Heart left ventricle (tissue), 16 donors: ENCODE measurements at places on chromosomes 4 and X. TPM values are rescaled to one million over a fixed set of nuclear protein-coding genes. Genes with fewer than 3 reads are reported as not detected.
A peak's percentile ranks its signal among the peaks of the same experiment; 100 is the strongest.

GRCh38 chr4:110898290-110898689, 275.4 kb upstream of the PITX2 start:
- no peak for DNase-seq

The FGFR3 gene
- 2.4 TPM for total RNA-seq

DNA sequence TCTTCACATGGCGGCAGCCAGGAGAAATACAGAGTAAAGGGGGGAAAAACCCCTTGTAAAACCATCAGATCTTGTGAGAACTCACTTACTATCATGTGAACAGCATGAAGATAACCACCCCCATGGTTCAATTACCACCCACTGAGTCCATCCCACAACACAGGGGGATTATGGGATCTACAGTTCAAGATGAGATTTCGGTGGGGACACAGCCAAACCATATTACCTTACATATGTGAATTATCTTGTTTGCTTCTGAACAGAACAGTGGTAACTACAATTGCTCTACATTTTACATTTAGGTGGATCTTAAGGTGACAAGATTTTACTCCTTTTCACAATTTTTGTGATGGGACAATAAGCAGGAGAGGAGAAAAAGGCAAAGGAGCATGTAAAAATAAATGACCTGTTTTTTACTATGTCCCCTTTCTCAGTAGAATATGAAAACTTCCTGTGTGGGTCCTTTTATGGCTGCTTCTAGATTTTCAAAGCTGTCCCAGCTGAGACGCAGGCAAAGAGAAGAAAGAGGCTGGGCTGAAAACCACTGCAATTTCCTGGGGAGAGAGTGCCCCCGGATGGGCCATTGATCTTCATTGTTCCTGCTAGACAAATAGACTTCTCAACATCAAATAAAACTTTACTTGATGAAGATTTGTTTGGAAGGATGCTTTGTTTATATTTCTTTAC, 45.9 kb upstream of the PGM2 start:
- peak; percentile 17 for DNase-seq

The CXCL6 gene
- total RNA-seq: 2.7 TPM

DNA sequence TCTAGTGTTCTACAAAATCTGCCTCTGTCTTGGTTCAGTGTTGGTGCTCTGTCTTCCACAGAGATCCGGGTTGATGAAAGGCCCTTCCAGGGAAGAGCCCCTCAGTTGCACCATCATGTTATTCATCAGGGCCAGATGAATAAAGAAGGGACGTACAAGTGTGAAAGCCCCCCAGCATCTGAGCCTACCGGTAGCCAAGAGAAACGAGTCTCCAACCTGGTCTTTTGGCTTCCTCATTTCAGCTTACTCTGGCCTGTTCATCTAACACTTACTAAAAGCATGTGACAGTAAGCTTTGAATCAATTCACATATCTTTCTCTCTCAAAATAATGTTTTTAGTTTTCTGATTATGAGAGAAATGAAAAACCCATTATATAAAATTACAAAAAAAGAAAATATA, 19.2 kb downstream of the MEPE start:
- DNase-seq: no peak

- DNase-seq: no peak
These were observed 58.8 kb upstream of the FAAH2 start for GRCh38 chrX:57227691-57228090.

DNA sequence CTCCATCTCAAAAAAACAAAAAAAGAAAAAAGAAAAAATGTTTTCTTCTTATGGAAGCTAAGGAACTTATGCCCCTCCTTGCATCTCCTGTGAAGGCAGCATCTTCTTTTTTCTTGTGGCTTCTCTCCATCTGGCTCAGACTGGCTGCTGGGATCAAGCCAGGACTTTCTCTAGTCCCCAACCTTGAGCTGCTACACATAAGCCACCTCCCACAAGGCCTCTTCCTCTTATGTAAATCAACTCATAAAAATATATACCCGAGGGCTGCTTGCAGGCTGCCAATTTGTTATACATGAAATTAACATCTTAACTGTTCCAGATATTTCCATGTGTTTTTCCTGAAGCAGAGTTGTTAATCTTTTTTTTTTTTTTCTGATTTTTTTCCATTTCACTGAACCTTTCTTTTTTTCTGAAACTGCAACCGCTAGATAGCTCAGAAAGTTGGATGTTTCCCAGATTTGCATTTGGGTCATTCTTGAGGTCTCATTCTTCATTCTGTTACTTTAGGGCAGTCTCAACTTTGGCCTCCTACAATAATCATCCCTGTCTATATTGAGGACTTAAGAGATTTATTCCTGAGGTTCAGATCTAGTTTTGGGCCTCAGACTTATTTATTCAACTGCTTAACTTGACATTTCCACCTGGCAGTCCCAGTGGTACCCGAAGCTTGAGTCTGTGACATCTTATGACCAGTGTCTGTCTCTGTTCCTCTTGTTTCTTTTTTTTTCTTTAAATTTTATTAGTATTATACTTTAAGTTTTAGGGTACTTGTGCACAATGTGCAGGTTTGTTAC, 10.3 kb downstream of the SNX25 start:
- DNase-seq: no peak

The RIPPLY1 gene
- not detected for total RNA-seq

The SPANXB1 gene
- not detected for total RNA-seq

The ARHGAP6 gene
- total RNA-seq: 2.5 TPM

The ARHGEF38 gene
- total RNA-seq: not detected

- no peak for DNase-seq
These were observed 407.9 kb downstream of the TECRL start for GRCh38 chr4:64001229-64001898.

The CSAG3 gene
- not detected for total RNA-seq

The ARX gene
- not detected for total RNA-seq

The COL4A5 gene
- 7.7 TPM for total RNA-seq

DNA sequence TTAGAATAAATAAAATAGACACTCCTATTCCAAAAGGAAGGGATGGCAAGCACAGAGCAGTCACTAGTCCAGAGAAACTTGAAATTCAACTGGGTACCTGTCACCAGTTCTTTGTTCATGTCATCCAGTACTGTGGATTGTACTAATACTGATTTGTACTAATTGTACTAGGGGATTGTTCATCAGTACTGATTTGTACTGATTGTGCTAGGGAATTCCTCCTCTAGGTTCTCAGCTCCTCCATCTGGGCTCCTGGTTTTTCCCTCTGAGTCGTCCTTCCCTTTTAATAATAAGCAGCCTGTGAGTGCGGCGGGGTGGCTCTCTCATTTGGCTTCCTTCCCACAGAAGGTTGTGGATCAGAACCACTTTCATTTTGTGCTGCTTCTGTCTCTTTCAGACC, 31.0 kb upstream of the SOD3 start:
- DNase-seq: no peak

The KIT gene
- 1.7 TPM for total RNA-seq

The DUSP9 gene
- not detected for total RNA-seq

- no peak for DNase-seq
These were observed 32.1 kb downstream of the PIGG start for GRCh38 chr4:531076-531475.

GRCh38 chrX:141341341-141341740, 99.0 kb upstream of the SPANXC start:
- no peak for DNase-seq

- DNase-seq: no peak
These were observed 297.4 kb upstream of the VCX start for GRCh38 chrX:7545564-7545963.

GRCh38 chr4:61752617-61753016, 552.5 kb downstream of the ADGRL3 start:
- DNase-seq: no peak

GRCh38 chr4:165198329-165198728, 9.0 kb upstream of the KLHL2 start:
- DNase-seq: no peak

- peak; percentile 44 for DNase-seq
These were observed 10.1 kb downstream of the PSAPL1 start for GRCh38 chr4:7424553-7425111.

GRCh38 chr4:153409412-153409811, 56.7 kb upstream of the TMEM131L start:
- no peak for DNase-seq

The STPG2 gene
- 0.29 TPM for total RNA-seq

GRCh38 chr4:185352741-185353140, 43.0 kb downstream of the LRP2BP start:
- DNase-seq: no peak

DNA sequence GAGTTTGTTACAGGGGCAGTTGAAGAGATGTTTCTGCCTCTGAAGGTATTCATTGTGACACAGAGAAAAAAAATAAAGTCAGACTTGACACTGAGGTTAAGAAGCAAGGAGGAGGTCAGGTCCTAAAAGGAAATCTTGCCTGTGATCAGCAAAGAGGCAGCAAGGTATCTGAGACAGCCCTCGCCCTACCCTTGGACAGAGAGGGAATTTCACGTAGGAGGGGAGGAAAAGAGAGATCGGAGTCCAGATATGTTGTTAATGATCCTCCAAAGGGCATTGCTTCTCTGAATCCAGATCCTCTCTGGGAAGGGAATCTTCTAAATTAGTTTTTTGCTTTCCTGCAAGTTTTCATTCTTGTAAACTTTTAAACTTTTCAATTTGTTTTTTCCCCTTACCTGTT, 15.3 kb upstream of the PRR27 start:
- DNase-seq: no peak

GRCh38 chrX:794311-794710, 163.7 kb downstream of the SHOX start:
- no peak for DNase-seq

GRCh38 chr4:153393397-153393796, 48.9 kb downstream of the MND1 start:
- no peak for DNase-seq

DNA sequence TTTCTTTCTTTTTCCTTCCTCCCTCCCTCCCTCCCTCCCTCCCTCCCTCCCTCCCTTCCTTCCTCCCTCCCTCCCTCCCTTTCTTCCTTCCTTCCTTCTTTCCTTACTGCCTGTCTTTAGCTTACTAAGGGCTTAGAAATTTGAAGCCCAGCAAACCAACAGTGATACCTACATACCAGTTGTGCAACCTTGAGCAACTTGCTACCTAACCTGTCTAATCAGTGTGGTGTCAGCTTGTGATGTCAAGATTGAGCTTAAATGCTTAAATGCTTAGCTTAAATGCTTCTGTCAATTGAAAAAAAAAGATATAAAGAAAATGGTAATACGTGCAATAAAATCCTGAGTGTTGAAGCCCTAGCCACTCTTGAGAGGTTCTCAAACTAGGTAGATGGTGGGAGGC, 728.6 kb downstream of the TRIML1 start:
- DNase-seq: no peak

GRCh38 chr4:124414276-124415040, 298.1 kb downstream of the ANKRD50 start:
- no peak for DNase-seq

GRCh38 chr4:153148791-153149190, 55.5 kb upstream of the TRIM2 start:
- no peak for DNase-seq

The CD40LG gene
- total RNA-seq: not detected

DNA sequence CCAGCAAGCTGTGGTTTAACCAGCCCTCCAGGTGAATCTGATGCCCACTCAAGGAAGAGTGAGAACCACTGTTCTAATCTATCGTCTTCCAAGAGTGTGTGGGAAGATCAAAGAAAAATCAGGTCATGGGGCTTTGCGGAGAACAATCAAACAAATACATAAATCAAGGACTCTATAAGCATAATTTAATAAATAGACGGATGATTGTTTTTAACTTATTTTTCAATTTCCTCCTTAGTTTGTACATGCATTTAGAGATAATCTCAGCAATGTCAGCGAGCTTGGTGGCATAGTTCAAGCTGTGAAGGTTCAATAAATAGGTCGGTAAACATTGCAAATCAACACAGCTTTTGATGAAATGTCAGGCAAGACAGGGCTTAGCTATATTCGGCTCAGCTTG, 84.9 kb downstream of the DMD start:
- no peak for DNase-seq

The MUC7 gene
- total RNA-seq: not detected

The SHROOM2 gene
- total RNA-seq: 1.1 TPM

The GEMIN8 gene
- total RNA-seq: 13.5 TPM

GRCh38 chr4:3338976-3339531, 46.2 kb downstream of the RGS12 start:
- DNase-seq: no peak

- no peak for DNase-seq
These were observed 15.9 kb downstream of the SETD7 start for GRCh38 chr4:139540161-139540560.

DNA sequence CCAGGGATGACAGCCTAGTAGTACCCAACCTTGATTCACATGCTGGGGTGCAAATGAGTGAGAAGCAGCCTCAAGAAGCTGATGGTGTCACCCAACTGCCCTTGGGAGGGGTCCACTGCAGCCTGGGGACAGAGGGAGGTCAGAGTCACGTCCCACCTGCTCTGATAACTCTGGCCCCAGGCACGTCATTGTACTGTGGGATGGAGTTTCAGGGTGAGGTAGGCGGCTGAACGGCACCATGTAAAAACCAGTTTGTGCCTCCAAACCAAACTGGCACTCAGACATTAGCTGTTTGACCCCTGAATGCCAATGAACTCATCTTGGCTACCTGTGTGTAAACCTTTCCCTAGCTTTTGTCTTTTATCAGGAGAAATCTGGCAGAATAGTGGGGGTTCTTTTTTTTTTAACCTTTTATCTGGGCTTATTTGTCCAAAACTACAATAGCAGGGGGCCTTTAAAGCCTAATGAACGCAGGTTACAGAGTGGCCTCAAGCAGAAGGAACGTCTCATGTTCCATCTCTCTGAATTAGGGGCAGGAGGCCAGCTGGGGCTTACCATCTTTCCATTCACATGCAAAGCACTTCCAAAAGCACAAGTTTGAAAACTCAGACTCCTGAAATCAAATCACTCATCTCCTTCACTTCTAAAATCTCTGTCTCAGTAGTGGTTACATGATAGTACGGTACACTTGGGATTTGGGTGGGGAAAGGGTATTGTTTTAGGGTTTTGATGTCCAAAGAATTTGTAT, 89.4 kb downstream of the IRF2 start:
- DNase-seq: no peak

GRCh38 chr4:155592179-155592937, 74.3 kb upstream of the GUCY1A1 start:
- no peak for DNase-seq

GRCh38 chrX:44085209-44085608, 112.0 kb upstream of the NDP start:
- no peak for DNase-seq

GRCh38 chr4:98433691-98434090, 172.5 kb downstream of the RAP1GDS1 start:
- DNase-seq: no peak

The NSG1 gene
- total RNA-seq: 2.4 TPM

- DNase-seq: no peak
These were observed 17.8 kb downstream of the WDR1 start for GRCh38 chr4:10098780-10099160.

The ARMCX1 gene
- total RNA-seq: 35.2 TPM

GRCh38 chrX:17441965-17442364, 67.0 kb downstream of the NHS start:
- no peak for DNase-seq
